Effector CD4-positive, alpha-beta T cell (primary cell): ENCODE measurements at places on chromosomes 12 and 14.

DNA sequence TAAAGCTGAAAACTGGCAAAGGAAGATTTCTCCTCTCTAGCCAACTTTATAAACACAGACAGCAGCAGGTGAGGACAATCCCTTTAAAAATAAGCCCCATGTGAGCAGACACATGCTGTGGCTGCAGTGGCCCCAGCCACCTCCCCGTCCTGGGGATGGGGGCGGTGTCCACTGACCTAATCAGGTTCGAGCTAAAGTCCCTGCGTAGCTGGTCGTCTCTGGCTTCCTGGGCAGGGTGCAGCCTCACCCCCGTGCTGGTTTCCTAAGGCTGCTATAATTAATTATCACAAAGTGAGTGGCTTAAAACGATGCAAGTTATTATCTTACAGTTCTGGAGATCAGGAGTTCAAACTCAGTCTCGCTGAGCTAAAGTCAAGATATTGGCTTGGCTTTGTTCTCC is 1.0 kb downstream of the BDKRB1 start:
- DNase-seq = no peak

DNA sequence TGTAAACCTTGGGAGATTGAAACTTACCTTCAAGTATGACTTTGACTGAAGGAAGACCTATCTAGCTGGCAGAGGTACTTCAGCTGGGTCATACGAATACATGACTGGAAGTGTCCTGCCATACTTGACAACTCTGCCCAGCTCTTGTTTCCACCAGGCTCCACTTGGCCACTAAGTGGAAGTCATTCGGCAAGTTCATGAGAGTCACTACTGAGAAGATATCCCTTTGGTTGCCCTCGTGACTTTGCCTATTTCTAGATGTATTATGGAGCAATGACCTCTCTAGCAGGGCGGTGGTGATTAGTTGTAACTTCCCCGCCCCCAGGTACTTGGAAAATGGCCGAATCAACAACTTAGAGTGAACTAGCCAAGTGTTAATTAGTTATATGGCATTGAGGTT is 8.6 kb upstream of the CACNA1C start:
- no peak for DNase-seq

DNA sequence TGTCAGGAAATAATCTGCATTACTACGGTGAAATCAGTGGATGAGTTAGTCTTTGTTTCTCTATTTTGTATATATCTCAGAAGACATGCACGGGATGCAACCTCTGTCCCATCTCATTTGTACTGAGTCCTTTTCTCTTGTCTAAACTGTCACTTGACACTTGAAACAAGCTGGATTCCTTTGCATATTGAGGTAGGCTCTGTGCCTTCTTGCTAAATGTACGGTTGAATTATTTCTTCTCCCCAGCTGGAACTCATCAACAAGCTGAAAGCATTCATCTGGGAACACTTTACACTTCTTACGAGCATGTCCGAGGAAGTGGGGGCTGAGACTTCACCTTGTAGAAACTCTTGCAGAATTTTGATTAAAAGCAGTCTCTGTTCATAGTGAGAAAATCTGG is 119.5 kb downstream of the VEZT start:
- no peak for DNase-seq

- DNase-seq = no peak
Observed at GRCh38 chr12:127411166-127411915, 855.6 kb upstream of the TMEM132C start.

GRCh38 chr12:124614512-124615292 is 47.3 kb upstream of the NCOR2 start:
- no peak for DNase-seq

GRCh38 chr12:107492393-107493134 is 193.0 kb upstream of the PWP1 start:
- no peak for DNase-seq
